Activated T-cell treated with anti-CD3 and anti-CD28 coated beads, Interleukin-2, amount 50 U/mL, for 1 hour (primary cell): ENCODE measurements at places on chromosomes 6 and 20.

DNA sequence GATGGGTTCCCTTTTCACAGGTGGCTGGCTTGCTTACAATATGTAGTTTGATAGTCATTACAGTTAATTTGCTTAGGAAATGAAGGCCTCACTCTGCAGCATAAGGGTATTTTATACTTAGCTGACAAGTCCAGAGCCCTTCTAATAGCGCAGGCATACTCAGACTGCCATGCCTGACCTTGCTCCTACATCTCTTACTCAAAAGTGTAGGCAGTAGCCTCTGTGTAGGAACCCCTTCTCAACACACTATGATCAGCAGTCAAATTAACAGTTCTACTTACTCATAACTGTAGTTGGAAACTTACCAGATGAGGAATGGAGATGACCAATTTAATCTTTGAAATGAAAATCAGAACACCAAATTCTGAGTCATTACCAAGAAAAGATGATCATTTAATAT lies 373.5 kb downstream of the TBC1D32 start:
- DNase-seq: no peak

DNA sequence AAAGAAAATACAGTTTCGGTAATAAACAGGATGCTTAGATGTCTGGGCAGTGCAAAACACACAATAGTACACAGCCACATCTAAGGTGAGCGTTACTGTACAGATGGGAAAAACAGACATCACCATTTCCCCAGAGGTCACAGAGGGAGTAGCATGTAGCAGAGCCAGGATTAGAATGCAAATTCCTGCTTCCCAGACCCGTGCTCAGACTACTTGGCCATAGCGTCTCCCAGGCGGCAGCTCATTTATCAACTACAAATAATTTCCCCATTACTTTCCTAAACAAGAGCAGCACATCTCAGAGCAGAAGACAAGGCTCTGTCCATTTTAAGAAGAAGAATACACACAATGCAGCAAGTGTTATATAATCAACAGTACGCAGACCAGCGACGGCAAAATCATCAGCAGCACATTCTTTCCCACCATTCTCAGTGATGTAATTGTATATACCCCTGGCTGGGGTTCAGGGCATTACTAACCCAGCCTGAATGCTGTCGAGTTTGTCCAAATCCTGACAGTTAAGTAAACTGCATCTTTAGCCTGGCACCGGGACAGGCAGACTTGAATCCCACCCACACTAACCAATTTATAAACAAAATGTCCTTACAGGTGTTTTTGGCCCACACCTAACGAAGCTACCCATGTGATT lies 61.9 kb downstream of the CNKSR3 start:
- DNase-seq: no peak

GRCh38 chr20:24149881-24150307 lies 161.3 kb upstream of the GGTLC1 start:
- DNase-seq: no peak

GRCh38 chr20:45842169-45842812 lies 8.7 kb downstream of the SNX21 start:
- no peak for DNase-seq

DNA sequence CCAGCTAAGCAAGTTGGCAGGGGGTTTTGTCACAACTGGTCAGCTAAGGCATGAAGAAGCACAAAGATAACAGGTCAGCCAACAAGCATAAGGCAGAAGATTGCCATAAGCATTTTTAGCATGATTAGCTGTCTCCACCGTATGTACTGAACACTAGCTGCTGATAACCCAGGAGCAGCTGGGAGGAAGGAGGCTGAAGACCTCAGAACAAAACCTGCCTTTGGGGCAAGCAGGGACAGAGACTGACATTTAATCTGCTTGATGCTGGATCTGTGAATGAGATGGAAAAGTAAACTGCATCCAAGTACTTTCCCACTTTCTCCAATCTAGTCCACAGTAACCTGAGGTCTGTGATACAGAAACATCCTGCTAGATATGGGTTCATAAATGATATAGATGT lies 353.0 kb upstream of the MAP3K7 start:
- no peak for DNase-seq

DNA sequence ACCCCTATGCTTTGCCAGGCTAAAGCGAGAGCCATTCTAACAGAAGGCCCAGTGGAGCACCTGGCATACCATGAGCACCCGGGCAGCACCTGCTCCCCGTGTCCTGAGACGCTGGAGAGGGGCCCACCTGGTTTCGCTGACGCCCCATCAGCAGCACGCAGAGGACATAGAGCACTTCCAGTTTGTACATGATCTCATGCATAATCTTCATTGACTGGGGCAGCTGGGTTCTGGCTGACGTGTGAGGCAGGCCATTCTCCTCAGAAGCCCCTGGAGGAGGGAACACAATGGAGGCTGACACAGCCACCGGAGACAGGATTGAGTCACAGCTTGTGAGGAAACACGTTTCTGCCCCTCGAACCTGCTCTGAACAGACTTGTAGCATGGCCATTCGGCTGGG lies 65.4 kb downstream of the MYH7B start:
- no peak for DNase-seq

- peak; percentile 88 for DNase-seq
Measured at GRCh38 chr6:26025894-26026832, 61.1 kb upstream of the HFE start.

DNA sequence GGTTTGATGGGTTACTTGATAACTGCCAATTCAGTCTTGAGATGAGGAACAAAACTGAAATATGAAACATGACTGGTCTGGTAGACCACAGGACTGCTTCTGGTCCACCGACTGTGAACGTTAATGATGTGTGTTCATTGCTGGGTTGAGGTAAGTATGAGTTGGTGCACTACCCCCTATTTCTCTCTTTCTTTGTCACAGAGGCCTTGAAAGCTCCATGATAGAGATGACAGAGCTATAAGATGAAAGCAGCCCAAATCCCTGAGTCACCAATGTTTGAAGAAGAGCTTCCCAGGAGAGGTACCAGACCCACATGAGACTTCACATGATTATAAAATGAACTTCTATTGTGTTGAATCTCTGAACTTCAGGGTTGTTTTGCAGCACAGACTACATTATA lies 555.5 kb downstream of the PTPRT start:
- no peak for DNase-seq
